Activated naive CD4-positive, alpha-beta T cell treated with Interleukin-2 at 50 U/mL for 16 hours (primary cell): ENCODE measurements at places on chromosomes 3 and 15.

GRCh38 chr3:14481018-14481645 is 59.0 kb downstream of the GRIP2 start:
- DNase-seq = no peak

DNA sequence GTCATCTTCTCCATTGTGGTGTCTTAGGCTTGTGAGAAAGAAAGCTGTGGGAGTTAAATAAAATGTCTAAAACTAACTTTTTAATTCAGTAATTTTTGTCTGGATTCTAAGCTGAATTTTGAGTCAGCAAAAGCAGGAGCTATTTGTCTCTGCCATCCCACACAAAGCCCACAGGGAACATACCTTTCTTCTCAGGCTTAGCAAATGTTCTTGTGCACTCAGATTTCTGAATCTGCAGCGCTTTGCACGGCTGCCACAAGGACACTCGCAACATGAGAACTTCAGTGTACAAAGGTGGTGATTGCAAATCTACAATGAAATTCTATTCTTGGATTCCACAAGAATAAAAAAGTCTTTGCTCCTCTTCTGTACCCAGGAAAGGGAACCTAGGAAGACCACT is 88.2 kb upstream of the RNF7 start:
- no peak for DNase-seq

DNA sequence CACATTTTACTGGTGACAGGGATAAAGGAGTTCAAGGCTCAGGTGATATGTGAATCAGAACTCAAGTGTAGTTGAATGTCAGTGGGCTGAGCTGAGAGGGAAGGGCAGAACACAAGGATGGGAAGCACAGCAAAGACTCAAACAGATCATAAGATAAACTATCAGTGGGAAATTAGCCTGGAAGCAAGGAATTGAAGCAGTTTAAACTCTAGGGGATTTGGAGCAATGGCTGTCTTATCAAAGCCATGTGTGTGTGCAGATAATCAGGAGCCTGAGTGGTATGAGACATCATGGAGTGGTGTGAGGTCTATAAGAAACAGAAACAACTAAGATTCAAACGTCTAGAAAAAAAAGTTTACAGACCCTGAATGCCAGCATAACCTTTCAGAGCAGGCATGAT is 634.6 kb downstream of the AGBL1 start:
- DNase-seq = no peak

DNA sequence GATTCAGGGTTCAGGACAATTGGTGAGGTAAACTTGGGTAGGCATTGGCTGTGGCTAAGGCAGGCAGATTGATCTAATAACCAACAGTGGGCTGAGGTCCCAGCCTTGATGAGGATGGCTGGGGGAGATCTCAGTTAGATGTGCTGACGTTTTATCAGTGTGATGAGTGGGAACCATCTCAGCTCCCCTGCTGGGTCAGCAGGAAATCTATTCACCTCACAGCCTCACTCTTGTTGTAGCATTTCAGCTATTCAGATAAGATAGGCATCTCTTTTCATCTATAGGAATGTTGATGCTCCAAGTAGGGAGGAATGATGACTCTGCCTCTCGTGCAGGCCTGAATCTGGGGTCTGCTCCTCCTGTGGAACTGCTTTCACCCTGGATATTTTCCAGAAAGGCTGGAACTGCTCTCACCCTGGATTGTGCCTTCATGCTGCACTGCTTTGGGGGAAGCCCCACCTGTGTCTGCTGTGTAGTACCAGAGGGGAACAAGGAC is 973.7 kb downstream of the NSUN3 start:
- no peak for DNase-seq

- no peak for DNase-seq
These were observed 63.8 kb upstream of the ACP3 start for GRCh38 chr3:132253262-132253878.
